ENCODE measurements at places on chromosomes 16 and 17.

DNA sequence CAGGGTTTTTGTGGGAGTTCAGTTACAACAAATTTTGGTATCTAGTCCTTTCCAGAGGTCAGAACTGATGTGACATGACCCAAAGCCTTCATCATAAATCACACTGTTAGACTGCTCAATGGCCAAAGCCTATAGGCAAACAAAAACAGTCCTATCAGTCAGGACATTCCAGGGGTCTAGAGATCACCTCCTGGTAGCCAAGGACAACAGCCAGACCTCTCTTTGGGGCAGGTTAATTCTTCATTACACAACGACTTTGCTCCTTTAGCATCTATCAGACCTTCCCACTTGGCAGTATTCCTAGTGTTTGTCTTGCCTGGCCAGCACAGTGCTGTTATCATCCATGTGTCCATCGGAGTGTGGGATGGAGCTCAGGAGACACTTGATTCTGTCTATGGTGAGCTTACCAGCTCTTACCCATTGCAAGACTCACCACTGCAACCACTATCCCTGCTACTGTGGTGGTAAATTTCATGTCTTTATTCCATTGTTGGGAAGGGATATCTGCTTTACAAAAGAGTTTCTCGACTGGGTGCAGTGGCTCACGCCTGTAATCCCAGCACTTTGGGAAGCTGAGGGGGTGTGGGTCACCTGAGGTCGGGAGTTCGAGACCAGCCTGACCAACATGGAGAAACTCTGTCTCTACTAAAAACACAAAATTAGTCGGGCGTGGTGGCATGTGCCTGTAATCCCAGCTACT, 95.5 kb upstream of the DHX40 start:
- DNase-seq: no peak

GRCh38 chr16:66930189-66930588, 4.0 kb downstream of the CIAO2B start:
- DNase-seq: no peak

DNA sequence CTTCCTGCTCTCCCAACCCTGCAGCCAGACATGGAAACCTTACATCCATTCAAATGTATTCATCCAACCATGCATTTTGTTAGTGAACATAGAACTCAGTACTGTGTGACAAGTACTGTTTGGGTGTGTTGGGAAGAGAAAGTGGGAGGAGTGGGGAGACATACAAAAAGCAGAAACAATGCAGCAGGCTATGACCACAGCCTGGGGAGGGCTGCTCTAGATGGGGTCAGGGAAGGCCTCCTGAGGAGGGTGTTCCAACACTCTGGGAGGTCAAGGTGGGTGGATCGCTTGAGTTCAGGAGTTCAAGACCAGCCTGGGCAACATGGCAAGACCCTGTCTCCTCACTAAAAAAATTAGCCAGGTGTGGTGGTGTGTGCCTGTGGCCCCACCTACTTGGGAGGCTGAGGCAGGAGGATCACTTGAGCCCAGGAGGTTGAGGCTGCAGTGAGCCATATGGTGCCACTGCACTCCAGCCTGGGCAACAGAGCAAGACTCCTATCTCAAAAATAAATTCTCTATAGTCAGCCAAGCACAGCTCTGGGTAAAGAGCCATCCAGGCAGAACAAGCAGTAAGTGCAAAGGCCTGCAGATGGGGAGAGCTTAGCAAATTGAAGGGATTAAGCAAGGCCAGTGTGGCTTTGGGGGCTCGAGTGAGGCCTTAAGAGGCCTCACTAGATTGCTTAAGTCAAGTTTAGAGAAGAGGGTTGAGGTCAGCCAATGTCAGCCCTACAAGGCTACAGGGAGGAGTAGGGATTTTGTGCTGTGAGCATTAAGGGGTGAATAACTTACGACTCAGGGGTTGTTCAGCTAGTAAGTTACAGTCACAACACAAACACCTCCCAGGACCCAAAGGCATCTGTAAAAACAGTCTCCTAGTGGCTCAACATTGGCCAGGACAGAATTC, 5.5 kb downstream of the SLC13A2 start:
- DNase-seq: no peak

- DNase-seq: no peak
Measured at GRCh38 chr16:12547608-12547922, 256.1 kb downstream of the CPPED1 start.

- DNase-seq: no peak
Measured at GRCh38 chr17:80339118-80339517, 75.8 kb upstream of the ENDOV start.

- no peak for DNase-seq
Measured at GRCh38 chr17:72033334-72033733, 87.5 kb upstream of the SOX9 start.
